ENCODE measurements at places on chromosomes 7 and 10.

- no peak for DNase-seq
Measured at GRCh38 chr7:87192784-87193487, 26.6 kb downstream of the TMEM243 start.

GRCh38 chr7:101739775-101740398 lies 77.5 kb upstream of the CUX1 start:
- DNase-seq, result no peak

GRCh38 chr7:76133839-76134238 lies 67.9 kb upstream of the SRRM3 start:
- no peak for DNase-seq

- no peak for DNase-seq
Measured at GRCh38 chr7:8035647-8036518, 67.3 kb downstream of the GLCCI1 start.

- no peak for DNase-seq
Measured at GRCh38 chr7:103348959-103349358, 1.5 kb downstream of the PSMC2 start.

DNA sequence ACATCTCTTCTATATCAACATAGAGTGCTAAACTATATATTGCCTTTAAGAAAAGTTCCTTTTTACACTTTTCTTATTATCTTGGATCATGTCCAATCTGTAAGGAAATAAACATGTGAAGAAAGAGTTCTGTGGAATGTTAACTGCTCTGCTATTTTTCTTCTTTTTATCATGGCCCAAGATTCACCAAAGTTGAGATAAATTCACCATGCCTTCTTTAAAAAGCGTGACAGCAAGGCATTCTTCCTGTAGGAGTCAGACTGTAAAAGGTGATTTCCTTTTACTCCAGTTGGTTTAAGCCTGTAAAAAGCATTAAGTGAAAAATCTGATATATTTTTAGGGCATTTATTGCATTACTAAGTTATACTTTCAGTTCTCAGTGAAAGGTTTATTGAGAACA lies 165.7 kb upstream of the FZD1 start:
- no peak for DNase-seq

DNA sequence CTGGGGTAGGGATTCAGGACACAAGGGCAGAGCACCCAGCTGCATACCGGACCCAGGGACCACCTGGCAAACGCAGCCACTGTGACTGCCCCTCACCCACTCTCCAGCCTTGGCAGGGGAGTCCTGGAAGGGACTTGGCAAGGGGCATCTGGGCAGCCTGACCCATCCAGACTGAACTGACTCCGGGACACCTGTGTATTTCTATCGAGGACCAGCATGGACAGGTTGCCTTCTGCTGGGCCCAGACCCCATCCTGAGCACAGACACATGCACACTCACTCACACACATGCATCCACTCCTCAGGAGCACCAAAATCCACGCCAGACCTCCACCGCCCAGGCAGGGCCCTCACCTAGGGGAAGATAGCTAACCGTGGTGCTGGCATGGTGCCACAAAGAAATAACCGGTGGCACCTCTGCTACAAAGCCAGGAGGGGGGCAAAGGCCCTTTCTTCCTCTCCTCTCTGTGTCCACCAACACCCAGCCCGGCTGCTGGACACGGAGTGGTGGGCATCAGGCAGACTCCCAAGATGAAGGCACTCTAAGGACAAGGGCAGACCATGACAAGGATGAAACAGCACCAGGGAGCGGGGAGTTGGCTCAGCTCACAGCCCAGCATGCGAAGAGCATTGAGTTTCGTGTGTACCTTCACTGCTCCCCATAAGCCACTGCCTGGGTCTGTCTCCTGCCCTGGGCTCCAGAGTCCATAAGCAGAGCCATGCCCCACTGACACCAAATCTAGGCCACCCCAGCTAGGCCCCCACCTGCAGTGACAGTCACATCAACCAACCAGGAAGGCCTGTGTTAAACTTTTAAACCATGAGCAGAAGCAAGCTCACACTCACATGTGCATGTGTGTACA lies 35.3 kb downstream of the KCNH2 start:
- DNase-seq, result no peak

- no peak for DNase-seq
Measured at GRCh38 chr7:155455776-155456737, 1.9 kb upstream of the EN2 start.

- DNase-seq, result no peak
Measured at GRCh38 chr7:110918949-110919548, 171.9 kb upstream of the LRRN3 start.

- no peak for DNase-seq
Measured at GRCh38 chr7:73992101-73992562, 35.8 kb upstream of the ELN start.

GRCh38 chr7:16989811-16990413 lies 108.1 kb upstream of the AGR3 start:
- DNase-seq, result no peak

DNA sequence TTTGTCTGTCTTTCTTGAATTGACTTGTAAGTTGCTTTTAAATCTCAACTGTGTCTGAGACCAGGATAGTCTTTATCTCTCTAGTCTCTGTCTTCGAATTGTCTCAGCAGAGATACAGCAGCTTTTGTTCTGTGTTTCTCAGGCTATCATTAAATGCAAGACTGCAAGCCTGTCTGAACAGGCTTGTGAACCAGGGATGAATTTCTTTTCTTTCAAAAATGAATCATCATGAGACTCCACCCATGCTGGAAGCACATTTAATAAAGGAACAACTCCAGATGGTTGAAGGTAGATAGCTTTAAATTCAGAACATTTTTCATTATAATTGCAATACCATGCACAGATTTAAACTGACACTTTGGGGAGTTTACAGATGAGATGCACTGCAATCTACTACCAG lies 155.9 kb downstream of the SEC23IP start:
- no peak for DNase-seq

DNA sequence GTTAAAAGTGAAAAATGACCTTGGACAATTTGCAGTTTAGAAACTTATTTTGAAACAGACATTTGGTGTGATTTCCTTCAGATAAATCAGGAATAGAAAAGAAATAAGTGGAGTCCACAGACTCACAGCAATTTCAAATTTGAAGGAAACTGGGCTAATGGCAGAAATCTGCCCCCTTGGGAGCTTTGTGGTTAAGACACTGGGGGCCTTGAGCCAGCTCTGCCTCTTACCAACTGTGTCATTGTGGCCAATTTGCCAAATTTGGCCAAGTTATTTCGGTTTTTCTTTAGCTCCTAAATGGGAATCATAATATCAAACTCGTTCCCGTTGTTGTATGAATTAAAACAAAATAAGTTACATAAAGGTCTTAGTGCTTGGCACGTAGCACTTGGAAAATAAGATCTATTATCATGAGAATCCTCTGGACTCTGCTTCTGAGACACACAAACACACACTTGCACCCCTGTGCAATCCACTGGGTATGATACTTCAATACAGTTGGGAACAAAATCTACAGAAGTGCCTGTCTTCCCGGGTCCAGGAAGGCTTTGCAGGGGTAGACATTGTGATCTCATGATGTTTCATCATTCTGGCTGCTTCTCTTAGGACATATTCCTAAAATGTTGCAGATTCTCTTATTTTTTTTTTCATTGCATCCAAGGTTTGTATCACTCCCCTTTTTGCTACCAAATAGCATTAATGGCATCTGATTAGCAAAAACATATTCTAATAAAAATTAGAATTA lies 4.9 kb downstream of the ARMC3 start:
- no peak for DNase-seq

- DNase-seq, result no peak
Measured at GRCh38 chr7:41750661-41751540, 48.0 kb upstream of the INHBA start.

DNA sequence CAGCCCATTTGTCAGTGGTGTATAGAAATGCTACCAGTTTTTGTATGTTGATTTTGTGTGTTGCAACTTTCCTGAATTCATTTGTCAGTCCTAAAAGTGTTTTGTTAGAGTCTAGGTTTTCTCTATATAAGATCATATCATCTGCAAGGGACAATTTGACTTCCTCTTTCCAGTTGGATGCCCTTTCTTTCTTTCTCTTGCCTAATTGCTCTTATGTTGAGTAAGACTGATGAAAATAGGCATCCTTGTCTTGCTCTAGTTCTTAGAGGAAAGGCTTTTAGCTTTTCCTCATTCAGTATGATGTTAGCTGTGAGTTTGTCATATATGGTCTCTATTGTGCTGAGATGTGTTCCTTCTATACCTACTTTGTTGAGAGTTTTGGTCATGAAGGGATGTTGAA lies 161.7 kb upstream of the TPK1 start:
- DNase-seq, result no peak

- no peak for DNase-seq
Measured at GRCh38 chr10:132223156-132223590, 36.4 kb downstream of the DPYSL4 start.
